ENCODE measurements at places on chromosomes 5 and 9.

GRCh38 chr5:143793249-143793648, 18.7 kb upstream of the HMHB1 start:
- DNase-seq = no peak

- DNase-seq = no peak
Observed at GRCh38 chr5:136190091-136190720, 2.8 kb downstream of the SMIM32 start.

DNA sequence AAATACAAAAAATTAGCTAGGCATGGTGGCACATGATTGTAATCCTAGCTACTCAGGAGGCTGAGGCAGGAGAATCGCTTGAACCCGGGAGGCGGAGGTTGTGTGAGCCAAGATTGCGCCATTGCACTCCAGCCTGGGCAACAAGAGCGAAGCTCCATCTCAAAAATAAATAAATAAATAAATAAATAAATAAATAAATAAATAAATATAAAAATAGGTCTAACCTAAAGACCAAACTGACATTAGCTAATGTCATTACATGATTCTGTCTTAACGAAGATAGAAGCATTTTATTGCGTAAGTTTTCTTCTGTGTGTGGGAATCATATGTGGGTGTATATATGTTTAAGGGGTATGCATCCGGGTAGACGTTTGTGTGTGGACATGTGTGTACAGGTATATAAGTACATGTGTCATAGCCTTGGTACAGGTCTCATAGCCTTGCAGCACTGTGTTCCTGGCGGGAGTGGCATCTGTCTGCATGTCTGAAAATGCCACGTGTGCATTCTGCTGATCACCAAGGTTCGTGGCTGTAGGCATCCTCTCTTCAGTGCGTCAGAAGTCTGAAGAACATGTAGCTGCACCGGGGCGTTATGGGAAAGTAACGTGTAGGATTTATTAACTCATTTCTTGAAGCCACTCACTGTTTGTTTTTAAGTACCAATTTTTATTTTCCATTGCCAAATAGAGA, 298.1 kb downstream of the NR3C1 start:
- DNase-seq = no peak

GRCh38 chr5:134246771-134247427, 21.0 kb upstream of the PPP2CA start:
- DNase-seq = no peak
